ENCODE measurements at places on chromosomes 7 and 10. TPM values are rescaled to one million over a fixed set of nuclear protein-coding genes. Genes with fewer than 3 reads are reported as not detected.

DNA sequence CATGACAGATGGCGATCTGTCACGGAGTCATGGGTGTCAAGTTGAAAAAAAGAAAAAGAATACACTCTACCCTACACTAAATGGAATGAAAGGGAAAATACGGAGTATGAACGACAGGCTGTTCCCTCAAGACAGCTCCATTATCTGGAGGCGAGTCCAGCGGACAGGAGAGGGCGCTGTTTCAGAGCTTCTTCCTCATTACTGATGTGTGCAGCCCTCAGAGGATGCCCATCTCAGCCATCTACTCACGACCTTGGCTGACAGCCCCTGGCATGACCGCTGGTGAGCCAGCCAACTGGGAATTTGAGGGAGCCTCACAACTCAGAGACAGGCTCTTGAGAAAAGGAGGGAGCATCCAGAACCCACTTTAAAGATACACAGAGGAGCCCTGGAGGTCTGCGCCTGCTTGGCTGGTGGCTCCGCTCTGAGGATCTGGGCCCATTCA, 49.6 kb upstream of the SMNDC1 start:
- peak; percentile 70 for DNase-seq

- DNase-seq = no peak
Observed at GRCh38 chr10:94916423-94916822, 22.0 kb upstream of the CYP2C9 start.

DNA sequence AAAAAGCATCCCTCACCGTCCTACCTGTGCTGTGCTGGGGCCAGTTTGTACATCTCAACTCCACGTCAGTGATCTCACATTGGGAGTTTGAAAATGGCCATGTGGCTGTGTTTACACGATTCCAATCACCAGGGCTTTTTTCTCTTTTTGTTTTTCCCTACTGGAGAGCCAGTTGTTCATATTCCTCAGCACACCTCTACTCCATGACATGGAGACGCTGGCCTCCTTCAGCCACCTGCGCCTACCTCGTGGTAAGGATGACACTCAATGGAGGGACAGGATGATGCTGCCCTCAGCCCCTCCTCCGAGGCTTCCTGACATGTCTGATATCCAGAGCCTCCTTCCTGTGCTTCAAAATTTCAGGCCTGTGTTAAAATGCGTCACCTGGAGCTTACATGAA, 10.3 kb downstream of the CLRN3 start:
- DNase-seq = no peak

GRCh38 chr7:78260826-78261225, 462.3 kb downstream of the PHTF2 start:
- no peak for DNase-seq

- DNase-seq = no peak
Observed at GRCh38 chr10:88805924-88806323, 3.4 kb downstream of the LIPM start.

DNA sequence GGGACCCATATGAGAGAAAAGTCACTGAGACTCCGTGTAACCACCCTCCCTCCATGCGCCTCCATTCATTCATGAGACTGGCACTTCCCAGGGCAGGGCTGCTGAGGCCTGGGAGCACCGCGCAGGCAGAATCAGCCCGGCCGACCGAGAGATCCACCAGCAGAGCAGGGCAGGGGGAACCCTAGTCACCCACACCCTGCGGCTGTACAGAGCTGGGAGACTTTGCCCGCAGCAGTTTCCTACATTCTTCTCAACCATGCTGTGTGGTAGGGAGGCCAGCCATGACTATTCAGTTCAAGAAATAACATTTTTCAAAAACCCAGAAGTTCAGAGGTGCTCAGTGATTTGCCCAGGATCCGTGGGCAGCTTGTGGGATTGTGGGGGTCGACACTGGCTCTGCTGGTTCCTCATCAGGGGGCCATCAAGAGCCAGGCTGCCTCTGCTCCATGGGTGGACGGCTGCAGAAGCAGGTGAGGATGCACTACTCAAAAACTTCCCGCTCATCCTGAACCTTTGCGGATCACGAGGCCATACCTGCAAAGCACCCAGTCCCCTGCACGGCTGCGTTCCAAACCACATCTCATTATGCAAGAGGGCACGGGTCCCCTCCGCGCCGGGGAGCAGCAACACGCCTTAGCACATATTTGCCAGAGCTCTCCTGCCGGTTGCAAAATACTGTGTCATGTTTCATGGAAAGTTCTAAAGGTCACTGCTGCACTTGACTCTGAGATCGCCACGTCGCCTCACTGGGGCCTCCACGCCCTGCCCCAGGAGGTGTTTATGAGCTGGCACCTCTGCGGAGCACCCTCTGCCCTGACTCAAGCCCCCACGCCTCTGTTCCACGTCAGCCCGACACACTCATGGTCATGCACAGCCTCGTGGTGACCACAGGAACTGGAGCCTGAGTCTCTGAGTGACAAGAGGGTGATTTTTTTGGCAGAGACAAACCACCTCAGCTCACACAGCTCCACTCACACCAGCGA, 132.0 kb downstream of the PRKAG2 start:
- DNase-seq = peak; percentile 45

- no peak for DNase-seq
Observed at GRCh38 chr10:3538291-3538655, 246.7 kb downstream of the KLF6 start.

DNA sequence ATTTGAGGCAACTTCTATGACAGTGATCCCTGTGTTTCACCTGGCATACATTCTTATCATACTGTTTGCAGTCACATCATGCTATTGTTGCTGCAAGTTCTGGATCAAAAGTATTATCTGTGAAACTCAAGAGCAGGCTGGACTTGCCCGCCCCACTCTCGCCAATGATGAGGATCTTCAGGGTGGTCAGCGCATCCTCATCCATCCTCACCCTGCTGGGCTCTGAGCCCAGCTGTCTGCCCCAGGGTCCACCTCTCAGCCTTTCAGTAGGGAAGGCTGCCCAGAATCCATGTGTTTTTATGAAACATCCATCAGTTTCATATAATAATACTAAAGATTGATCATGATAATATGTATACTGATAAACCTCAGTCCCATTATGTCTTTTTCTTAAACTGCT, 55.4 kb upstream of the KIF5B start:
- DNase-seq = no peak

- DNase-seq = no peak
Observed at GRCh38 chr7:114302858-114303257, 111.8 kb upstream of the FOXP2 start.

- no peak for DNase-seq
Observed at GRCh38 chr7:80087051-80087770, 47.4 kb upstream of the GNAI1 start.

- DNase-seq = no peak
Observed at GRCh38 chr10:51770709-51771108, 71.3 kb upstream of the CSTF2T start.

- no peak for DNase-seq
Observed at GRCh38 chr7:114086537-114086913, 167.7 kb upstream of the PPP1R3A start.

- no peak for DNase-seq
Observed at GRCh38 chr10:53223851-53224250, 451.3 kb upstream of the MBL2 start.

- no peak for DNase-seq
Observed at GRCh38 chr7:157516911-157517781, 180.3 kb downstream of the DNAJB6 start.

Gene MALSU1
- 52.9 TPM for polyA plus RNA-seq

Gene DGKI
- polyA plus RNA-seq = 2.0 TPM

Gene NEBL
- polyA plus RNA-seq = 91.0 TPM

Gene PRRT4
- 1.5 TPM for polyA plus RNA-seq

Gene DNAJC12
- 13.2 TPM for polyA plus RNA-seq

Gene CYP26C1
- polyA plus RNA-seq = 0.16 TPM

Gene COBL
- polyA plus RNA-seq = 19.1 TPM
